AG04450 (cell line): ENCODE measurements at places on chromosomes 2 and 18. TPM values are rescaled to one million over a fixed set of nuclear protein-coding genes. Genes with fewer than 3 reads are reported as not detected.

- DNase-seq, result no peak
Measured at GRCh38 chr18:11494107-11494506, 115.3 kb upstream of the SLC35G4 start.

DNA sequence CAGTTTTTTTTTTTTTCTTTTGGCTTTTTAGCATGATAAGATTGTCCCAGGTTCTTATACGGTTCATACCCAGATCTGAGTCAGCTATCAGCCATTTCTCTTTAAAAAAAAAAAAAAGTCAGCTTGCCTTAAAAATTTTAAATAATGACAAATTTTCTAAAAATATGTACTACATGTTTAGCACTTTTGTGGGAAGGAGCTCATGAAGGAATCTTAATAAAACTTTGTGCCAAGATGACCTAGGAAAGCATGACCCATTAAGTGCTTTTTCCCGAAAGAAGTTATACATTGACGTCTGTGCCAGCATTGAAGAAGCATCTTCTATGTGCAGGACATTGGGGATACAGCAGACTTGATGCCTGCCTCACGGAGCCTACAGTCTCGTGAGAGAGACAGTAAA, 4.5 kb upstream of the RBMS1 start:
- DNase-seq, result no peak

GRCh38 chr2:171788316-171788993, 101.2 kb downstream of the DYNC1I2 start:
- no peak for DNase-seq

DNA sequence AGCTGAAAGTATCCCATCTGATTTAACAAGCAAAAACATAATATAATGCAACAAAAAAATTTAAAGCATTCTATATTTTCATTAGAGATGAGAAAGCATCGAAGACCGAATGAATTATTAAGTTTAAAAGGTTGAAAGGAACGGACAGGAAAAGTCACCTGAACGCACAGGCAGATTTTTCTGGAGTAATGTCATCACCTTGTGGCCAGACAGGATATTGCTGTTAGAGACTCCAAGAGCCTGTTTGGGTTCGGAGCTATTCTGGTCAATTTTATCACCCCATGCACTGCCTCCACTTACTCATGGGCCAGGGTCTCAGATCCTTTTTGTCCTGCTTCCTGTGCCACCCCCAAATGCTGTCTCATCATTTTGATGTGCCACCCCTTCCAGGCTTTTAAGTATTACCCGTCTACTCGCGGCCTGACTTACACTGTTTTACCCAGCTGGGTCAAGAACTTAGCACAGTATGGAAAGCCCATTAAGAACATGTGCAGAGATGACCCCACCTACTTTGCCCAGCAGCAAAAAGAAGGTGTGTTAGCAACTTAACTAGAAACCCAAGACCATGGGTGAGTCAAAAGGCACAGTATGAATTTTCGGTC, 27.3 kb downstream of the GKN2 start:
- no peak for DNase-seq

DNA sequence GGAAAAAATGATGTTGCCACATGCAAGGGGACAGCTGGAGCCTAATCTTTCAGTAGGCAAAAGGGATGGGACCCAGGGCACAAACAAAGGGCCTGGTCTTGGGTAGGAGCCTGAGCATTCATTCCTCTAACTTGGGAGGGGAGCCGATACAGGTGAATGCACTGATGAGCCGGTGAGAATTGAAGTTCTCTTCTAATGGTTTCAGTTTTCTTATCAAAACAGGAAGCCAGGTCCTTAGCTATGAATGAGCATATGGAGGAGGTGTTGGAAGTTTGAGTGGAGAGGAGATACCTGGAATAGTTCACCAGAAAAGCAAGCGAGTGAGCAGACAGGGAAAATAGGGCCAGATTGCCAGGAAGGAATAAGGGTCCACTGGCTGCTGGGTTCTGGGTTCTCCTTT, 10.1 kb downstream of the DPP4 start:
- no peak for DNase-seq

- DNase-seq, result no peak
Measured at GRCh38 chr18:55501982-55502710, 85.8 kb downstream of the TCF4 start.

DNA sequence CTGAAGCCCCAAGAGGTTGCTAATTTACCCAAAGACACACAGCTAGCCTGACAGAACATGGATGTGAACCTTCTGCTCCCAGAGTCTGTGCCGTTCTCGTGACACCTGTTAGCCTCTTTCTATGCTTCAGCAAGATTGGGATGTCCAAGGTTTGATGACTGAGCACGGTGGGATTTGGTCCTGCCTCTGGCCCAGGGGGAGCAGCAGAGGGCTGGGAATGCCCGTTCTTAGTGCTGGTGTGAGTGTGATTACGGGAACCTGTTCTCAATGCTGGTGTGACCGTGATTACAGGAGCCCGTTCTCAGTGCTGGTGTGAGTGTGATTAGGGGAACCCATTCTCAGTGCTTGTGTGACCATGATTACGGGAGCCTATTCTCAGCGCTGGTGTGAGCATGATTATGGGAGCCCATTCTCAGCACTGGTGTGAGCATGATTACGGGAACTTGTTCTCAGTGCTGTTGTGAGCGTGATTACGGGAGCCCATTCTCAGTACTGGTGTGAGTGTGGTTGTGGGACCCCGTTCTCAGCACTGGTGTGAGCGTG, 67.3 kb upstream of the SNTG2 start:
- no peak for DNase-seq

DNA sequence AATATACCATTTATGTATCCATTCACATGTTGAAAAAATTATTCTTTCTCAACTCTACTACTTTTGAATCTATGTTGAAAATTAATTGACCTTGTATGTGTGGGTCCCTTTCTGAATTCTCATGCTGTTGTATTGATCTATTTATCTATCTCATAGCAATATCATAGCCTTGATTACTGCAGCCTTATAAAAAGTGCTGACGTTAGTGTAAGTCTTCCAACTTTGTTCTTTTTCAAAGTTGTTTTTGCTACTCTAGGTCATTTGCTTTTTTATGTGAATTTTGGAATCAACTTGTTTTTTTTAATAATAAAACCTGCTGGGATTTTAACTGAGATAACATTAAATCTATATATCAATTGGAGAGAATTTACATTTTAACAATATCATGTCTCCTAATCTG, 52.2 kb upstream of the PAX3 start:
- DNase-seq, result no peak

DNA sequence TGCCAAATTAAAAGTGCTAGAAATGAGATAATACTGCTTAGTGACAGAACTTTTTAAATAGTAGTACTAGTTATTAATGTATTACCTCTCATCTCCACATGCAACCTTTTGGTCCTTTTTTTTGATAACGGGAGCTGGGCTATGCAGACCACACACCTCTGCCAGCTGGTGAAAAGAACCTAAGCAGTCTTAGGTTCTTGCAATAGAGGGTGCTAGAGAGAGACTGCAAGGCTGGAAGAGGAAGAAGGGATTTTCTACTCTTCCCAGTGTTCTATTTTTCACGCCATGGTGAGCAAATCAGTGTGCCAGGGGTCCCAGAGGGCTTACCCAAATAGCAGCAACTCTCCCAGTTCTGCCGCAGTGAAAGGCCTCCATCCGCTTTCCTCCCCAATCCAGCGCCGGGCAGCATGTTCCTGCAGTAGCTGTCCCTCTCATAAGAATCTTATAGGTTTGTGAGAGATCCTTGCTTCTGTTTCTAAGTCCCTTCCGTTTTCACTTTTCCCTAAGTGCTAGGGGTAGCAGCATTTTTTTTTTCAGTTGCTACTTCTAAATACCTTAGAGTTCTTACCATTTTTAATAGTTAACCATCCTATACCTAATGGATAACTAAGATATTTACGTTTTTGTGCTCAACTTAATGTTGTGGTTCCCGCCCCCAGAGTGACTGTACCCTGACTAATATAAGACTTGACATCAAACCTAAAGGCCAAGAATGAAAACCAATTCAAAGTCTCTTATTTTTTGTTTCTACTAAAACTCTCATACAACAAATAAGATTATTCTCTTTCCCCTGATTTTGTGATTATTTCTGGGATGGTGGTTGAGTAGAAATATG, 69.4 kb upstream of the UBE2E3 start:
- DNase-seq, result no peak

GRCh38 chr2:108074946-108075345, 88.6 kb downstream of the SLC5A7 start:
- DNase-seq, result no peak

TCF7L1 gene
- polyA plus RNA-seq, result 2.7 and 3.5 TPM in 2 replicates

DNA sequence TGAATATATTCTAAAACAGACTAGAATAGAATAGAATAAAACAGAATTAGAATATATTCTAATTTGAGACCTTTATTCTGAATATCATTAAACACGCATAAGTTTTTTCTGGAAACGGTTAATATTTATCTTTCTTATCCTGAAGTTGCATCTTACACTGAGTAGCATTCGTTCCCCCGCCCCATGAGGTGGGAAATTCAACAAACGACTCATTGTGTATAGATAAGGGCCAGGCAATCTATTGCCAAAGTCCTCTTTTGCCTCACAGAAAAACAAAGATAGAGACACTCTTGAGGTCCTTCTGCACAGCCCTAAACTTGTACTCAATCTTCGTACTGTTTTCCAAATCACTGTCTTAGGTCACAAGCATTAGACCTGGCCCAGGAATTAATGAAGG, 98.1 kb downstream of the COL6A3 start:
- no peak for DNase-seq

ZNF396 gene
- polyA plus RNA-seq, result 0.78 and 1.1 TPM in 2 replicates

HTRA2 gene
- polyA plus RNA-seq, result 20.2 and 22.4 TPM in 2 replicates

GRCh38 chr2:23404426-23404825, 19.4 kb downstream of the KLHL29 start:
- peak; percentile 57 for DNase-seq

DNA sequence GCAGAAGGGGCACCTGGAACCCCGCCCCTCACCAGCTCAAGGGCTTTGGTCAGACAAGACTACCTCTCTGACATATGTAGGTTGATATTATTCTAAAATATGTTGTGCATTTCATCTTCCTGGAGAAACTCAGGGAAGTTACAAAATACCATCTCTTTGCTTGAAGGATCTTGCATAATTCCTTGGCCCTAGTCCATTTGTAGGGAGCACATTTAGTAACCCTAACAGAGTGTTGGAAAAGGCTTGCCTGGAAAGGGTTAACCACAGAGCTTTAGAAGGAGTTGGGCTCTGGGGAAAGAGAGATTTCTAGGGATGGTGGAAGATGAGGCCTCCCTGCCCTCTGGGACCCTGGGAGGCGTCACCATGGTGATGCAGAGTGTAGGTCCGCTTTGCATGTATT, 143.0 kb upstream of the SLC1A4 start:
- no peak for DNase-seq

DNA sequence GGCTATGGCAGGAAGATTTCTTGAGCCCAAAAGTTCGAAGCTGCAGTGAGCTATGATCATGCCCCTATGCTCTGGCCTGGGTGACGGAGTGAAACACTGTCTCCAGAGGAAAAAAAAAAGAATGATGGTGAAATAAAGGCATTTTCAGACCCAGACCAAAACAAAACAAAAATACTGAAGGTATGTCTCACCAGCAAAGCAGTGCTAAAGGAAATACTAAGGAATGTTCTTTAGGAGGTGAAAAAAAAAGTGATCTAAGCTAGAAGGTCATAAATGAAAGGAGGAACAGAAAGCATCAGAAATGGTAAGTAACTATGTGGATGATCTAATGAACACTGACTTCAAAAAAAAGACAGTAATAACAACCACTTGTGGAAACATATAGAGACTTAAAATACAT, 18.7 kb downstream of the SS18 start:
- no peak for DNase-seq

GRCh38 chr18:49041435-49042245, 90.9 kb upstream of the SMAD7 start:
- peak; percentile 29 for DNase-seq

DNA sequence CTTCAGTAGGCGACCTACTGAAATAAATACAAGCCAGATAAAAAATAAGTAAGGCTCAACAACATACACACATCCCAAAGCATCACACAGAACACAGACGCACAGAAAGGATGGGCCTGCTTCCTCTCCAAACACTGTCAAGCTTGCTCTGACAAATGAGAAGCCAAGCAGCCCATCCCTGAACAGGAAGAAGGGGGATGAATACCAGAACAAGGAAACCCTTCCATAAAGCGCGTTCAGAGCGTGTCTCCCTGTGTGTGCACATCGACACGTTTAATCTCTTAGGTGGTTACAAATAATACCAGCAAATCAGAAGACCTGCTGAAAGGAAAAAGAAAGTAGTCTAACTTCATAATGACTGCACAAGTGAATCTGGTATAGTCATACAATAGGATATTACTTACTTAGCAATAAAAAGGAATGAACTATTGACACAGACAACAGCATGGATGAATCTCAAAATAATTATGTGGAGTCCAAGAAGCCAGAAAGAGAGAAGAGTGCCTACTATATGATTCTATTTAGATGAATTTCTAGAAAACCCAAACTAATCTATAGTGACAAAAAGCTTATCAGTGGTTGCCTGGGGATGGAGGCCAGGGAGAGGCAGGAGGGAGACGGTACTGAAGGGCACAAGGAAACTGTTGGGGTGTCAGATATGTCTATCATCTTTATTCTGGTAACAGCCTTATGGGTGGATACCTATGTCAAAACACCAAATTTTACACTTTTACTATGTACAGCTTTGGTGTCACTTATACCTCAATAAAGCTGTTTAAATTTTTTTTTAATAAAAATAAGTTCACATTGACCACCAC, 26.8 kb downstream of the MBOAT2 start:
- DNase-seq, result no peak

DNA sequence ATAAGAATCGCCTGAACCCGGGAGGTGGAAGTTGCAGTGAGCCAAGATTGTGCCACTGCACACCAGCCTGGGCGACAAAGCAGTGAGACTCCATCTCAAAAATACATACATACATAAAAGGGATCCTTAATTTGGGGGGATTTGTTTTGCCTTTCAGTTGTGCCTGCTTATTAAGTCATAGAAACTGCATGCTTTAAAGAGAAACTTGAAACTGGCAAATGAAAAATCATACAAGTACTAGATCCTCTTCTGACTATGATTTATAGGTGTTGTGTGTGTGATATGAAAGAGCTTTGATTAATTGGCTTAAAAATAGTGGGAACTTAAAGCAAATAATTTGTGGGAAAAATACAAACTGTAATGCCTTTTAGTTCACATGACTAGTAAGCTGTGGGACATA, 963.7 kb downstream of the CNTNAP5 start:
- no peak for DNase-seq

DNA sequence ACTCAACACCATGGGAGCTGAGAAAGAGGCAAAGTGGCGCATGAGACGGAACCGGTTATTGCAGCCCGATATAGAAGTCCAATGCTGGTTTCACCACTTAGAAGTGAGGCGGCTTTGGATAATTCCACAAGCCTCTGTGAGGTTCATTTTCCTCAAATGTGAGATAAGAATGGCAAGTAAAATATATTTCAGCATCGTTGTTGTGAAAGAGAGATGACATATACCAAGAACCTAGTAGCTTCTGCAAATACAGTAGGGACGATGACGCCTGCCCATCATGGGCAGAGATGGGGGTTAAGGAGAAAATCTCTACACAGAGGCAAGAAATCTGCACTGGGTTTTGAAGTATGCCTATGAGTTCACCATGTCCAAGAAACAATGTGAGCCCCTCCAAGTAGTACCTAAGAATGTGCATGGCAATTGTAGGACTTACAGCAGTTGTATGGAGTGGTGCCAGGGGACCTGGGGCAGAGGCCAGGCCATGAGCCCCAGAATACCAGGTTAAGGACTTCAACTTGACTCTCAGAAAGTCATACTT, 352.0 kb downstream of the RNF144A start:
- no peak for DNase-seq
